ENCODE measurements at places on chromosomes 7 and 10.

DNA sequence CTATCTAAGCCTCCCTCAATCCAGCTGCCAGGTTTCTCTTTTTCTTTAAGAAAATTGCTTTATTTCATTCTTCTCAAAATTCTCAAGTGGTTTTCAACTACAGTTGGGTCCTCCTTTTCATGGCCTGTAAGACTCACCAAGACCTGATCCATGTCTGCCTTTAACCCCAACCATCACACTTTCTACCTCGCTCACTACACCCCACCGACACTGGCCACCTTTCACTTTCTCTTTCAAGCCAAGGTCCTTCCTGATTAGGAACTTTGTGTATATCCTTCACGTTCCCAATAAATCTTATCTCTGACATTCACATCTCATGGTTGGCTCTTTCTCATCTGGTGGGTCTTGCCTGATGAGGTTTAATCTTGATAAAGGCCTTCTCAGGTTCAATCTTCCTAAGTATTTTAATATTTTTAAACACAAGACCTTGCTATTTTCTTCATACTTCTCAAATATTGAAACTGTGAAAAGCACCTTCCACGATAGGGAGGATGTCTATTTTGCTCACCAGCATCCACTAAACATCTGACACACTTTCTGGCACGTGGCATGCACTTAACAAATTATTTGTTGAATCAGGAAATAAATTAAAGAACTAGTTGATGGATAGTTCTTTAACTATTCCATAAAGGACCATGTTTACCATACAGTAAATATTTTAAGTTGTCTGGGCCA is 624.8 kb downstream of the GRID1 start:
- no peak for DNase-seq

DNA sequence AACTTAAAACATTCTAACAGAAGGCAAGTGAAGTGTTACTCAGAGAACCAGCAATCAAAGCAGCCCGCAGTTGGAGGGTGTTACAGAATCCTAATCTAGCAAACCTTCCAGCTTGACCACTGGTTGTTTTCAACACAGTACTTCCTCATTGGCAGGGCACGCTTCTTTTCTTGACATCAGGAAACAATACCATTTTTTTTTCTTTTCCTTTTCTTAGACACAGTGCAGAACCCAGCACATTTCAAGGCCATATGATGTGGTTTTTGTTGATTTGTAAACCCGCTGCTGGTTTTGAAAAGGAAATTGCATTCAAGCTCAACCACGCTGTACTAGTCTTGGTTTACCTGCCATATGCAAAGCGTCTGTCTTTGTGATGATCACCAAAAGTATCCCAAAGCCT is 33.4 kb downstream of the RHOBTB1 start:
- DNase-seq, result no peak

DNA sequence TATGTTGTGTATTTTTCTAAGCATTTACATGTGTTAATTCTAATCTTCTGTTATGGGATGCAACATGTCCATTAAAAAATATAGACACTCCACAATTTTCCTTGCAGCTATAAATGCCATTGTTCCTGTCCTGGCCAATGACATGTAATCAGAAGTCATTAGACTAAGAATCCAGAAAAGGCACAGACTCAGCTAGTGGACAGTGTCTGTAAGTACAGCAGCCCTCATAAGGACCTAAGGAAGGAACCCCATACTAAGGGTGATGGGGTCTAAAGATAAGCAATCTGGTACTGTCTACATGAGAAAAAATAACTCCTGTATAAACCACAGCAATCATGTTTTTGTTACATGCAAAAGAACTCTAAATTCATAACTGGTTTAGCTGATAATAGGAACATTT is 115.9 kb downstream of the GPR85 start:
- no peak for DNase-seq

DNA sequence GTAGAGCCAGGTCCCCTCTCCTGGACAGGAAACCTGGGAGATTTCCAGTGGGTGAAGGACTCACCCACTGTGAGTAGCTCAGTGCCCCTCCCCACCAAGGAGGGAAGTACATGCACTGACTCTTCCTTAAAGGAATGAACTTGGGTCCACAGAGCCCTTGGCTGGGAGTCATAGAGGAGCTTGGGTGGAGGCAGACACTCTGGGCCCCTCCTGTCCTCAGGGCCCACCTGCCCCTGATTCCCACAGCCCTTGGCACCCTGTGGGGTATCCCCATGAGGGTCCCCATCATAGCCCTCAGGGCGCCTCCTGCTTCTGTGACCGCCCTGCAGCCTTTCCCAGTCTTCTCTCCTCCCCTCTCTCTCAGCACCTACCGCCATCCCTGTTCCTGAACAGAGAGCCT is 3.7 kb downstream of the EN2 start:
- no peak for DNase-seq

DNA sequence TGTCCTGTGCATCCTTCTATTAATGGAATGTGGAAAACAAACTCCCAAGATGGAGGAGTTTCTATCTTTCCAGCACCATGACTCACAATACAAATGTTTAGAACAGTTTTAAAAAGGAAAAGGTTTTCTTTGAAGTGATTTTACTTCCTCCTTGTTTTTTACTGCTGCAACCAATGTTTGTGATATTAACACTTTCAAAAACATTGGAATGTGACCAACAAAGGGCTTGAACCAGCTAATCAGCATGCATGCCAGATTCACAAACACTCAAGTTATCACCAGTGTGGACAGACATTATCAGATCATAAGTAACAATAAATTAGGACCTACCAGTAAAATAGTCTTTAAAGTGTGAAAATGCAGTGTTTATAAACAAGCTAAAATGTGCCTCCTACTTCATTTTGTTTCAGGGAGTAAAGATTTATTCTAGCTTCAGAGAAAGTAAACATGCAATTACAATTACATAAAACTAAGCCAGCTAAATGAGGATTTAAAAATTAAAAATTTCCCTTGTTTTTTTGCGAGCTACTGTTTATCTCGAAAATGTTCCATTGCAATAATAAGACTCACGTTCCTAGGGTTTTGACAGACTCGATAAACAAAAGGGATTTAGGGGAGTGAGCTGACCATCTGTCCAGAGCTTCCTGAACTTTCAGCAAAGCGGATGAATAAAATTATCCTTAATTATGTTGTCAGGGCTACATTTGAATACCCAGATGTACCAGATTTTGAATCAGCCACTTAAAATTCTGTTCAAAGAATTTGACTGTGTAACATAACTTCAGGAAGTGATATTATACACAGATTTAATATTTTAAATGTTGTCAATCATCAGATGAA is 29.8 kb downstream of the CPVL start:
- DNase-seq, result no peak

- no peak for DNase-seq
Observed at GRCh38 chr7:150406567-150407421, 27.7 kb downstream of the ZNF775 start.

DNA sequence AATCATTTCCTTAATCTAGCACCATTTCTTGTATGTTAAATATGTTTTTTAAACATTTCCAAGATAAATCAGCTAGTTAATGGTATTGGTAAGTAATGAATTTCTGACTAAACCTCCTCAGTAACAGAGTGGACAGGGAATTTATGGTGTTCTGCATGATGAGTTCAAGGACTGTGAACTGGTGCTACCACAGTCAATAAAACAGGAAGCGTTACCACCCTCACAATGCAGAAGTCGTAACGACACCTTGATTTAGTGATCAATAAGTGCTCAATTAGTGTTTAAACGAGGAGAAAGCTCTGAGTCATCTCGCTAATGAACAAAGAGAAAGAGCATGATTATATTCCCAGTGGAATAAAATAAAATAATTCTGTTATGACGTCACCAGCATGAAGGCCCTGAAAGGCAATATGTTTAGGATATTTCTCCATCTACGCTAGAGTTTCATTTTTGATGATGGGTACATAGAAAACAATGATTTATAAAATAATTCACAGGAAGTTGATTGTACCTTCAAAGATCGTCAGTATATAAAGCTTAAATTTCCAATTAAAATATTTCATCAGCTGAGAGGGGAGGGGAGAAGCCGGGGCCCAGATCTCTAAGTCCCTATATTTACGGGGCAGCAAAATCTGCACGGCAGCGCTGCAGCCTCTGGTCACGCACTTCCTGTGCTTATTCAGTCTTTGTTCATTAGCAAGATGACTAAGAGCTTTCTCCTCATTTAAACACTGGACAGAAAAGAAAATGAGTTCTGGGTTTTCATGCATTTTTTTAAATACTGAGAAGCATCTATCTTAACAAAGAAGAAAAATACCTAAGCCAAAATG is 400.5 kb downstream of the PTPRN2 start:
- no peak for DNase-seq

DNA sequence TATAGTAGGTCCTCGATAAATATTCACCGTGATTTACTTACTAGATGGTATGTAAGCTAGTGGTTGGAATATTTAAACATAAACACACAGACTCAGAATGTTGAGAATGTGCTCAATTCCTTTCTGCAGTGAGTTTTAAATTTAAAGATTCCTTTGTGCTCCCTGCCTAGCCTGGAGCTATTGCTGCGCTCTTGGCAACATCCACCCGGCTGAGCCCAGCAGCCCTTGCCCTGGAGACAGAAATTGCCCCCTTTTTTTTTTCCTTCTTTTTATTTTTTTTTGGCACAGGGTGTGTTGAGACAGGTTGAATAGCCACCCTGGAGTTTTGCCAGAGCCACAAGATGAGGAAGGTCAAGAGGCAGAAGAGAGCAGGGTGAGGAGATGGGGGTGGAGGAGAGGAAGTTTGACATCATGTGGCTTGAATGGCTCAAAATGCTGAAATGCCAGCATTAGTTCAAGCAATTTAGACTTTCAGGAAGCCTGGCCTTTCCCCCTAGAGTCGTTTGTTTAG is 180.8 kb downstream of the PRKCQ start:
- DNase-seq, result no peak

DNA sequence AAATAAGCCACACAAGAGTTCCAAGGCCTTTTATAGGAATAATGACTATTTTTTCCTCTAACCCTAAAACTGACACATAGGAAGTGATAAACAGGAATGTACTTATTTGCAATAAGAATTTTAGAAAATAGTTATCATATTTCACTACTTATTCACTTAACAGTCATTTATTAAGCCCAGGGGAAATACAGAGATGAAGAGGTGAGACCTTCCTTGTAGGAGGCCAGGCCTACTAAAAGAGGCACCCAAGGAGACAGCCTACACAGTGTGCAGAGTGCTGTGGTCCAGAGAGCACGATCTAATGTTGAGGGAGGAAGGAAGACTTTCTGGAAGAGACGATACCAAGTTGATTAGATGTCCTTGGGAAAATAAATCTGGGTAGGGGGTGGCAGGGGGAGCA is 45.0 kb upstream of the PPP1R3C start:
- DNase-seq, result no peak

DNA sequence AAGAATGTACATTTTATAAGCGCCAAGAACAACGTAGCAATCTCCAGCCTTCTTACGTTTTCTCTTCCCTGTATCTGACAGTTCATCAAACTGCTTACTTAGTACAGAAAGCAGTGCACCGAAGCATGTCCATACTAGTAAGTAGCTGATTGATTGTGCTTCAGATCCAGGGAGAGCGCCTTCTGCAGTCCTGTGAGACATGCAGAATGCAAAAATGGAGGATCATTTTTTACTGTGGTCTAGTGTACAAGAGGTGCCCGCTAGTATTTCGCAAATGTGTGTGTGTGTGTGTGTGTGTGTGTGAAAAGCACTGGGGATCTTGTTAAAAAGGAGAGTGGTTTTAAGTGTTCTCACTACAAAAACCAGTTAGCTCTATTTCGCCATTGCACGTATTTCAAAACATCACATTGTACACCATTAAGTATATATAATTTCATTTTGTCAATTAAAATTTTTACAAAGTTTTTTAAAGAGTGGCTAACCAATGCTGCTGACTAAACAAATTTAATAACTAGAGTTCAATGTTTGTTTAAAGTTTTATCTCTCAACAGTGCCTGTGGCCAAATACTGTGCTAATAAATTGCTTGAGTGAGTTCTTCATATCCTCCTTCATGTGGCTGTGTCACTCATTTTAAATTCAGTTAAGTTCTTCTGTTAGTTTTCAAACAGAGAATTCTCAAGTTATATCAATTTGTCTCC is 99.6 kb downstream of the ZMYND11 start:
- DNase-seq, result no peak

GRCh38 chr10:29448125-29448524 is 159.3 kb downstream of the LYZL1 start:
- no peak for DNase-seq

DNA sequence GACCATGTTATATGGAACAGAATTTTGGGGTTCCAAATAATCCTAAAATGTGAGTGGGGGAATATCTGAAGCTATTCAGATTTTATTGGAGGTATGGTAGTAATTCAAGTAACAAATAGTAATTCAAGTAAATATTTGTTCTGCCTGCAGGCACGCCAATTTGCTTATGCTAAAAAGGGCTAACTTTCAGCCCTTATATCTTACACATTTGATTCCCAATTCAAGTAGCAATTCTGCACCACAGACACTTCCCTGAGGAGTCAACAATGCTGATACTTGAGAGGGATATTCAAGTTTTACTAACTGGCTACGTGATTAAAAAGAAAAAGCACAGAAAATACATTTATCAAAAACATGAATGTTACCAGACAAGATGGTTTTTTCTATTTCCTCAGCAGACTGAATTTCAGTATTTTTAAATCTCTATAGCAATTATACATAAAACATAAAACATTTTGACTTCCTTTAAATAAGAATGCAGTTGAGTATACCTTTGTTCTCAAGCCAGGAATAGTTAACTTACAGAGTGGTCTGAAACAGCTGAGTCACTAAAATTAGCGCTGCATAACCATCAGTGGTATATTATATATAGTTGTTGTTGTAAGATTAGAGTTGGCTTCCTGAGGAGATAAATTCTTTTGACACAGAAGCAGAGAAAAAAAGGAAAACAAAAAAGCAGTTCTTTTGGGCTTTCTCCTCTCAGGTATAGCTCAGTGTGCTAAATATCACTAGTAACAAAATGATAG is 33.9 kb downstream of the MTPN start:
- DNase-seq, result no peak

DNA sequence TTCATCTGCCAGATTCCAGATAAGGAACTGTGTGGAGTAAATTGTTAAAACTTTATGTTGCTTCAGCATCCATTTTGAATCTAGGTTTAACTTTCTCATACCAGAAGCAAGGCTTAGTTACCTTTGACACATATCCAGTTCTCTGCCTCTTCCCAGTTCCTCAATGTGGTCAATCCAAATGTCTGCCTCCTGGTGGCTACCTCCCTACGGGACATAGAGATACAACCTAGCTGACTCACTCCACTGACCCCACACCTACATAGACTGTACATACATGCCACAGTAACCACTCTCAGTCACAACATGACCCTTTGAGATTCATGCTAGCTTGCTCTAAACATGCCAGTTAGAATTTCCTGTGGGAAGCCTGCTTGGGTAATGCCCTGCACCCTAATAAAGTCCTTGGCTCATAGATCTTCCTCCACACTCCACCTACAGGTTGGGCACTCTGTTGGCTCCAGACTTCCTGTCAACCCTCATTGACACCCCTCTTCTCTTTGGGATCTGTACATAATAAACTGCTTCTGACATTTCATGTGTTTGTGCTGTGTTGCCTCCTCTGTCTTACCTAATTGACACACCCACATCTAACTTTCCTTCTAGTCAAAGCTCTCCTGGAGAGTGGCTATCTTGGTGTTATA is 278.1 kb downstream of the HTR7 start:
- DNase-seq, result no peak

GRCh38 chr7:137296576-137296975 is 47.0 kb downstream of the PTN start:
- no peak for DNase-seq
